ENCODE measurements at places on chromosomes 6 and 20. TPM values are rescaled to one million over a fixed set of nuclear protein-coding genes. Genes with fewer than 3 reads are reported as not detected.

GRCh38 chr6:157393669-157394327, 12.8 kb downstream of the ZDHHC14 start:
- H3K27me3 ChIP-seq, result no peaks in the 10 kb centered on the region
- H3K27ac ChIP-seq, result no peak overlapping the region
- DNase-seq, result no peak
- H3K4me1 ChIP-seq, result no peaks in the 10 kb centered on the region
- H3K36me3 ChIP-seq, result no peaks in the 10 kb centered on the region

The SLC44A4 gene
- total RNA-seq, result not detected

The PXDC1 gene
- 18.5 TPM for total RNA-seq

DNA sequence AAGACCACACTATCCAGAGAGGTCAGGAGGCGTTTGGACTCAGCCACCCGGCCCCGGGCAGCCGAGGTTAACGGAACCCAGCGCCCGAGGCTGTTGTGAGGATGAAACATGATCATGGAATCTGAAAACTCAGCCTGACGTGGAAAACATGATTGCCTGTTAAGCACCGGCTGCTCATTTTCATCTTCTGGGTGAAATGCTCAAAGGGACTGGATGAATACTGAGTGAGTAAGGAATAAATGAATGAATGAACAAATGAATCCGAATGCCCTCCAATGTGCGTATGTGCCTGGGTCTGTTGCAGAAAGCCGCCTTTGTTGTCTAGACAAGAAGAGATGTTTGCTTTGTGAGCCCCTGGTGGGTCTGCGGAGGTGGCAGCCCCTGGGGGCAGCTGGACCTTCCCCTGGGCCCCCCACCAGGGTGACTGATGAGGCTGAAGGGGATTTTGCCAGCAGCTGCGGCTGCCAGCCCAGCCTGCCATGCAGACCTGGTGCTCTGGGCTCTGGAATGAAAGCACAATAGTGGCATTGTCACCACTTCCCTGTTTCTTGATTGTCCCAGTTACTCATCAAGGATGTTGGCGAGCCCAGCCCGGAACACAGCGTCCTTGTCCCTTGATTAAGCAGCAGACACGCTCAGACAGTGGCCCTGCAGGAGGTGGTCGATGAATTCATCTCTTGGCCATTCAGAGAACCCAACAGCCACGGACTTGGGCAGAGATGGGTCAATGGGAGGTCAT, 211.1 kb downstream of the ANKRD60 start:
- H3K36me3 ChIP-seq, result no peaks in the 10 kb centered on the region
- DNase-seq, result no peak
- peaks cover 17% of the 10 kb centered on the region for H3K4me1 ChIP-seq
- H3K27ac ChIP-seq, result no peak overlapping the region
- no peaks in the 10 kb centered on the region for H3K27me3 ChIP-seq

The RNF39 gene
- total RNA-seq, result 8.5 TPM

DNA sequence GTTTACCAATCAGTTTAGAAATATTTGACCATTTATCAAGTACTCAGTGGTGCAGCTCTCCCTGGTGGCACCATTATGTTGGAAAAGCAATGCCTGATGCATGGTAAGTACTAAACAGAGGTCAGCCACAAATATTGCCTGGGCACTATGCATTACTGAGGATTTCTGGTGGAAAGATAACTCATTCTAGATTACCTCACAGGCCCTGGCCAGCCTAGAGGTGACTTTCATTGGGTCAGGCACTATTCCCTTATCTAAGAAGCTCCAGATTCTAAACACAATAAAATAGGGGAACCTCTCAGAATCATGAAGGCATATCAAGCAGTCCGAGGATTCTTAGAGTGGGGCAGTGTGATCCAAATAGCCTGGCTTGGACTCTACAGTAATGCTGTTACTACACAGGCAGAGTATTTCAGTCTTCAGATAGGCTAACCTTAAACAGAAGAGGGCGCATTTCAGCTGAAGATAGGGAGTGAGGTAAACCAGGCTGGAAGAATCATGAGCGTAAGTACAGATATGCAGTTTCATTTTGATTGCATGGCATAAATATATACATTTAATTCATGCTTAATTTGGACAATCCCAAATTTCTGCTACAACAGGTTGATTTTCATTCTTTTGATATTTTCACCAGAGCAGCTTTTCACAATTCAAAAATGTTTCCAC, 12.1 kb downstream of the LGSN start:
- no peaks in the 10 kb centered on the region for H3K4me1 ChIP-seq
- no peaks in the 10 kb centered on the region for H3K27me3 ChIP-seq
- H3K36me3 ChIP-seq, result no peaks in the 10 kb centered on the region
- H3K27ac ChIP-seq, result no peak overlapping the region

The ACTL10 gene
- 1.8 TPM for total RNA-seq

The BMP7 gene
- 34.7 TPM for total RNA-seq

DNA sequence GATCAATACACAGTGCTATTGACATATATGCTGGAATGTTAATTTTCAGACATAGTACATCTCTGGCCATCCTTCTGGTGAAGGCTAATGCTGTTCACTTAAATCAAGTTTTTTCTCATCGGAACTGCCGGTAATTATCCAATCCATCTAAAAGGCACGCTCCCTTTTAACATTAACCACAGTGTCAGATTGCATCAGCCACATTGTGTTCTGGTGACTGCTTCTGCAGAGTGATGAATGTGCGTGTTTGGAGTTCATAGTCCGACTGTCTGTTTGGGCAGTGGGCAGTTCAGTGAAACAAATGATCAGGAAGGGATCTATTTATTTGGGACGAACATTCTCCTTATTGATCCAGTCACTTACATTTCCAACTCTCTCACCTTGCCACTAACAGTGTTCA, 49.5 kb downstream of the SOBP start:
- H3K27ac ChIP-seq, result no peak overlapping the region
- no peaks in the 10 kb centered on the region for H3K27me3 ChIP-seq

DNA sequence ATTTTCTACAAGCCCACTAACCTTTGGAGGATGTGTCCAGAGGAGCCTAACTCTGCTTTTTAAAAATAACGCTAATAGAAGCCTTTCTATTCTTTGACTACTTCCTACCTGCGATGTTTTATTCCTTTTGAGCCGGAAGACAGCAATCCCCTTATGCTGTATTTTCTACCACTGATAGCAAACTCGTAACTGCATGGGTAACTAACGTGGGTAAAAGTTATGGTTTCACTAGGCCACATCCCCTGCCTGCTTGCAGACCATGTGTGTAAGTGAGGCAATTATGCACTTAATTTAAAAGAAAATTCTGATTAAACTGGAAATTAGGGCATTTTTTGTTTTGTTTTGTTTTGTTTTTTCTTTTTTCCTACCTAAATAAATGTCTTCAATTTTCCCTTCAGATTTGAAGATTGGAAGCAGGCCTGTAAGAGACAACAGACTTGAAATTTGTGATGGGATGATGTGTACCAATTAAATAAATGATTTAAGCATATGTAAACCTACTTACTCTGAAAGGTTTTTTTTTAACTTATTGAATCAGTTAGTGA, 931 bp downstream of the UFL1 start:
- no peaks in the 10 kb centered on the region for H3K27me3 ChIP-seq
- peaks cover 38% of the 10 kb centered on the region for H3K4me1 ChIP-seq
- no peaks in the 10 kb centered on the region for H3K36me3 ChIP-seq
- H3K4me3 ChIP-seq, result peak overlapping the region; percentile 92
- peak overlapping the region; percentile 98 for H3K27ac ChIP-seq

DNA sequence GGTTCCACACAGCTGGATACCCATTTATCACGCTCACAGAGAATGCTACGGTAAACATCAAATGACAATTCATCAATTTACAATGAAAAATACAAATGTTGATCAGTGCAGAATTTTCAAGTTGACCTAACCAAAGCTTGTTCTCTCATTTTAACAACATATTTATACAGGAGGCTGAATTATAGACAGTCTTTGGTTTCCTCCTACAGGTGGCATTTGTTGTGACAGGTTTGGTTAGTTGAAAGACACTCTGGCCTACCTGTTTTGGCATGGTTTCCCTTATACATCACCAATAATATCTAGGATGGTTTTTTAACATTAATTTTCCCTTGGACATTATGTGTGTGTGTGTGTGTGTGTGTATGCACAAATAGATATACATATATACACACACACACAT, 642.5 kb upstream of the MMS22L start:
- DNase-seq, result no peak
- no peaks in the 10 kb centered on the region for H3K4me1 ChIP-seq
- H3K27me3 ChIP-seq, result no peaks in the 10 kb centered on the region
- H3K4me3 ChIP-seq, result no peak overlapping the region
- H3K27ac ChIP-seq, result no peak overlapping the region

DNA sequence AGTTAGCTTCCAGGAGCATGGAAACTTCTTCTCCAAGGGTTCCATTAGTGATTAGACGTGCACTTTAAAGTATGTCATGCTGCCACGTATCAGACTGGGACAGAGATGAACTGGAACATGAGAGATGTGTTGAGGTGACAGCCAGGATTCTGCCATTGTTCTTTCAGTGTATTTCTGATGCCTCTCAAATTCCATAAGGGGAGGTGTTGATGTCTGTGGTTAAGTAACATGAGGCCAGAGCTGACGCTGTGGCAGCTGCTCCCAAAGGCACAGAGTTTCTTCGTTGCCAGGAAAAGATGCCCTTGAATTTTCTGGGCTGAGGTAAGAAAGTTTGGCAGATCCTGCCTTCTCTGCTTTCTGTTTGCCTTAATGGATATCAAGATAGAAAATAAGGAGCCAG, 63.5 kb downstream of the TRMT6 start:
- H3K36me3 ChIP-seq, result no peaks in the 10 kb centered on the region
- no peaks in the 10 kb centered on the region for H3K27me3 ChIP-seq

GRCh38 chr6:90301816-90302215, 5.2 kb upstream of the BACH2 start:
- H3K36me3 ChIP-seq, result no peaks in the 10 kb centered on the region
- no peak overlapping the region for H3K4me3 ChIP-seq
- H3K27ac ChIP-seq, result no peak overlapping the region
- no peaks in the 10 kb centered on the region for H3K4me1 ChIP-seq

GRCh38 chr6:56187686-56188085, 59.7 kb downstream of the COL21A1 start:
- H3K27ac ChIP-seq, result no peak overlapping the region
- H3K4me3 ChIP-seq, result no peak overlapping the region
- no peaks in the 10 kb centered on the region for H3K27me3 ChIP-seq
- no peaks in the 10 kb centered on the region for H3K4me1 ChIP-seq
- DNase-seq, result no peak

The PI16 gene
- total RNA-seq, result 8.4 TPM

The OSBPL2 gene
- total RNA-seq, result 59.6 TPM

GRCh38 chr20:24314053-24314452, 155.4 kb upstream of the SYNDIG1 start:
- H3K4me3 ChIP-seq, result no peak overlapping the region
- no peak for DNase-seq
- no peaks in the 10 kb centered on the region for H3K36me3 ChIP-seq
- peaks cover 10% of the 10 kb centered on the region for H3K27me3 ChIP-seq
- no peak overlapping the region for H3K27ac ChIP-seq

GRCh38 chr20:25439328-25439727, 31.9 kb downstream of the GINS1 start:
- H3K4me3 ChIP-seq, result no peak overlapping the region
- H3K27ac ChIP-seq, result no peak overlapping the region
- no peaks in the 10 kb centered on the region for H3K27me3 ChIP-seq
- no peaks in the 10 kb centered on the region for H3K4me1 ChIP-seq
- H3K36me3 ChIP-seq, result no peaks in the 10 kb centered on the region
- DNase-seq, result no peak

DNA sequence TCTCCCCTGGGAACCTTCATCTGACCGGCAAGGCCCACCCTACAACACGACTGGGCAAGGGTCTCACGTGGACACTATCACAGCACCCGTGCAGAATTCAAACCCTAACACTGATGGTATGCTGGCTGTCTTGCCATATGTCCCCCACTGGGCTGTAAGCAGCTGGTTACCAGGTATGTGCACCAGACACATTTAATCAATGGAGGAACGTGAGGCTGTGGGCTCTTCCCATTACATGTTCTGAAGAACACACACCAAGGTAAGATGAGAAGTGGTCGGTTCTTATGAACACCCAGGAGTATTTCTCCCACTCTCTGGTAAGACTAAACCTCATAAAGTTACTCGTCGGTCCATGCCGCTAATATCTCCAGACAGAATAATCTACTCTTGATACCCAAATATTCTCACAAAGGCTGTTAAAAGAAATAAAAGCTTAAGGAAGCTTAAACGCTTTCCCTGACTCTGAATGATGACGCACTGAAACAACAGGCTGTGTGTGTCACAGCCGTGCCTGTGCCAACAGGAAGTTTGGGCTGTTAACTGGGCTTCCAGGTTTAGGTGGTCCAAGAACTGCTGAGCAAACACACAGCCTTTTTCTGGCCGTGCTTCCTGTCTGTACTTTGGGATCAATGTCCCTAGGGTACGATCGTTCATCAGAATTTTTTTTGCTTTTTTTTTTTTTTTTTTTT, 75.3 kb downstream of the SLC23A2 start:
- peak overlapping the region; percentile 71 for H3K27ac ChIP-seq
- DNase-seq, result no peak
- H3K4me1 ChIP-seq, result peaks cover 9% of the 10 kb centered on the region
- H3K27me3 ChIP-seq, result no peaks in the 10 kb centered on the region
- no peaks in the 10 kb centered on the region for H3K36me3 ChIP-seq
- H3K4me3 ChIP-seq, result no peak overlapping the region

DNA sequence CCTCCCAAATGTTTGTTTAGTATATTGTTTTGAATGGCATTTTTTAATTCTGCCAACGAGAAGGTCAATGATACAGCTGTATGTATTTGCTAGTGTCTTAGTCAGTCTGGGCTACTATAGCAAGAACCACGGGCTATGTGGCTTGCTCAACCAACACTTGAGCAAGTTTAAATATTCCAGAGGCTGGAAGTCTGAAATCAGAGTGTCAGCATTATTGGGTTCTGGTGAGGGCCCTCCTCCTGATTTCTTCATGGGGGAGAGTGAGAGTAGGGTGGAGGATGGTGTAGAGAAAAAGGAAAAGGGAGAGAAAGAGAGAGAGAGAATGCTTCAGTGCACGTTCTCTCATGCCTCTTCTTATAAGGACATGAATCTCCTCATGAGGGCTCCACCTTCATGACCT, 144.6 kb downstream of the TSHZ2 start:
- H3K36me3 ChIP-seq, result no peaks in the 10 kb centered on the region
- DNase-seq, result no peak
- H3K4me3 ChIP-seq, result no peak overlapping the region
- H3K27ac ChIP-seq, result no peak overlapping the region
- H3K27me3 ChIP-seq, result no peaks in the 10 kb centered on the region

DNA sequence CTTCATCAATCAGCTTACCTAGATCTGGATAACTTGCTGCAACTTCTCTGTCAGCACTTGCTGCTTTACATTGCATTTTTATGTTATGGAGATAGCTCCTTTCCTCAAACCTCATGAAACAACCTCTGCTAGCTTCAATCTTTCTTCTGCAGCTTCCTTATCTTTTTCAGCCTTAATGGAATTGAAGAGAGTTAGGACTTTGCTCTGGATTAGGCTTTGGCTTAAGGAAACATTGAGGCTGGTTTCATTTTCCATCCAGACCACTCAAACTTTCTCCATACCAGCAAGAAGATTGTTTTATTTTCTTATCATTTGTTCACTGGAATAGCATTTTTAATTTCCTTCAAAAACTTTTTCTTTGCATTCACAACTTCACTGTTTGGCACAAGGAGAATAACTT, 48.8 kb upstream of the PAK5 start:
- H3K27ac ChIP-seq, result no peak overlapping the region
- no peak for DNase-seq
- no peaks in the 10 kb centered on the region for H3K27me3 ChIP-seq

Data from esophagus squamous epithelium (tissue), 5 donors.